ENCODE measurements at places on chromosomes 12 and 14.

- DNase-seq = no peak
Observed at GRCh38 chr14:35986219-35986573, 160.1 kb downstream of the BRMS1L start.

GRCh38 chr12:124085419-124086296 lies 112.6 kb downstream of the ZNF664 start:
- DNase-seq = no peak

DNA sequence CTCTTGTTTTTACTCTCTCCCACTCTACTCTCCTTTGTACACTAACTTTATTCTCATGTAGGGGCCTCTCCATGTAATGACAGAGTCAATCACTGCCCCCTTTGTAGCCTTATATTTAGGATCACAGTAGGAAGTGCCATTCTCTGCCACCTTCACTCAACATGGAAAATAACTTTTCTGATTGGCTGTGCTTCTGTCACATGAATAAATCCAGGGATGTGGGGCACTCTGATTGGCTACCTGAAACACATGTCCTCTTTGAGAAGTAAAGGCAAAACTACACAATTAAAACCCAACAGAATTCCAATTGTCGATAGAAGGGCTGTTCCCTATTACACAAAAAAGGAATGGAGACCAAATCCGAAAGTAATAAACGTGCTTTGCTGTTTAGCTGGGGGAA lies at the start of gene RNASE9:
RNASE9 (minus strand) TSS at position 87 of the 400 bp plus-strand sequence.
- no peak for DNase-seq

DNA sequence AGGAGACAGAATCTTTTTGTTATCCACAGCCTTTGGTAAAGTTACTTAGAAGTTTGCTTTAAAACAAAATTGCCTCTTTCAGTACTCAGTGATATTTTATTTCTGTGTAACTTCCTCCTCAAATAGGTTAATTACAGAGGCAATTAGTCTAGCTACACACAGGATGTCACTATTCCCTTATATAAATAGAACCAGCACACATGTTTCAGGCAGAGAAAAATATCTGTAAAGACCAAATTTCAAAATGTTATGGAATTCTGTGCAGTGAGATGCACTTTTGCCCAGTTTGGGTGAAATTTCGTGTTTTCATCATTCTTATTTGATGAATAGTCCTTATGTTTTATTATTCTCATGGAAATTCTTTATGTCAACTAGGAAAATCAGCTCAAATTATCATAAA lies 410.6 kb upstream of the SOX5 start:
- DNase-seq = no peak

GRCh38 chr12:114996382-114996781 lies 312.4 kb upstream of the TBX3 start:
- DNase-seq = no peak

DNA sequence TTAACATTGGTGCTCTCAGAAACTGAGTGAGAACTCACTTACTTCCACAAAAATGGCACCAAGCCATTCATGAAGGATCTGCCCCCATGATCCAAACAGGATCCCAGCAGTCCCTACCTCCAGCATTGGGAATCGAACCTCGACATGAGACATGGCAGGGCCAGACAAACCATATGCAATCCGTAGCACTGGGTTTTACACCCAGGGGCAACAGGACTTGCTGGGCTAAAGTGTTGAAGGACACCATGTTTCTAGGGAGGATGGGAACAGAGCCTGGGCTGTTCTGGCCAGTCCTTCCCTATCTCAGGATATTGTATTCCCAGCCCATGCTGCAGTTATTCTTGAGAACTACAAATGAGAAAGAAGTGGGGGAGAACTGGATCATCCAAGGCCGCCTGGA lies 36.6 kb downstream of the SERPINA3 start:
- no peak for DNase-seq

DNA sequence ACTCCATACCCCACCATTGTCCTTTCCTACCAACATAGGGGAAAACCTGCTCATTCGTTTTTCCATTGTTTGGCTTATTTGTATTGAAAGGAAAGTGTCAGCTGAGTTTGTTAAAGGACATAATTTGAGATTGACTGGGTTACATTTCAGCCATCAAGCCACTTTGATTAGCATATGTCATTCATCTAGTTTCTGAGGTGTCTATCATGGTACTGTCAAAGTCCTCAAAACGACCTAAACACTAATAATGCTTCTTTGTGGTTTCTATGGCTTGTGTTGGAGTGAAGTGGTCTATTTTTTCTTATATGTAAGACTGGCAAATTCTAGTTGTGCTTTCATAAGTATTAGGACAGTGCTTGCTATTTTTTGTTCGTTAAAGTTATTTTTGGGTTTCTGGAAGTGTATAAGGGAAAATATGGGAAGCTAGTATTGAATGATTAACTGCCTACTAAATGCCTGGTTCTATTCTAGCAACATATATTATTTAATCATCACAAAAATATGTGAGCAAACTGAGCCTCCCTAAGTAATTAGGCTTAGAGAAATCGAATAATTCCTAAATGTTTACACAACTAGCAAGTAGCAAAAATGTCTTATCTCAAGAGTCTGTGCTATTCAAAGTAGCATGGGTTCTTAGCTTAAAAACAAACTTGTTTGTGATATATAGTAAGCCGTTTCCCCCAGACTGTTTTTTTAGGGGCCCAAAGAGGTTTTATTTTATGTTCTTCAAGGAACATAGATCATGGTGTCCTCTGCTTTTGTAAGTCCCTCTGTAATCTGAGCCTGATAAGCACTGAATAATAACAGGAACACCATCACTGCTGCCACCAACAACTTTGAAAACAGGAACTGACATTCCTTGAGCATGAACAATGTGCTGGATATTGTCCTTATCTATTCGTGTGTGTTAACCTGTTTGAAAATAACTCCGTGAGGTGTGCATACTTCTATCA lies 67.1 kb downstream of the DERA start:
- DNase-seq = no peak

DNA sequence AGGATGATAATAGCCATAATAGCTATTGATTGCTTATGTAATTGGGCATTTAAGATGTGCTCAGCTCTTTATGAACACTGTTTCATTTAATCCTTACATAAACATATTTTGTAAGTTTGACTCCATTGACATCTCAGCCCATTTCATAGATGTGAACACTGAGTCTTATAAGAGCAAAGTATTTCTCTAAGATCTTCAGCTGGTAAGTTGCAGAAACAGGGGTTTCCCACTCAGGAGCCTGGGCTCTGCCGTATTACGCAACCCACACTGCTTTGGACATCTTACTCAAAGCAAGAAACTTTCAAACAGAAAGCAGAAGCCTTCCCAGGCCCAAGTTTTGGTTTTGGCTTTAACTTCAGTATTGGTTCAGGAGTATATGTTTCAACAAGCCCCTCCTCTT lies 705.1 kb downstream of the MED13L start:
- no peak for DNase-seq

GRCh38 chr12:94191023-94191422 lies 42.6 kb downstream of the PLXNC1 start:
- DNase-seq = no peak

DNA sequence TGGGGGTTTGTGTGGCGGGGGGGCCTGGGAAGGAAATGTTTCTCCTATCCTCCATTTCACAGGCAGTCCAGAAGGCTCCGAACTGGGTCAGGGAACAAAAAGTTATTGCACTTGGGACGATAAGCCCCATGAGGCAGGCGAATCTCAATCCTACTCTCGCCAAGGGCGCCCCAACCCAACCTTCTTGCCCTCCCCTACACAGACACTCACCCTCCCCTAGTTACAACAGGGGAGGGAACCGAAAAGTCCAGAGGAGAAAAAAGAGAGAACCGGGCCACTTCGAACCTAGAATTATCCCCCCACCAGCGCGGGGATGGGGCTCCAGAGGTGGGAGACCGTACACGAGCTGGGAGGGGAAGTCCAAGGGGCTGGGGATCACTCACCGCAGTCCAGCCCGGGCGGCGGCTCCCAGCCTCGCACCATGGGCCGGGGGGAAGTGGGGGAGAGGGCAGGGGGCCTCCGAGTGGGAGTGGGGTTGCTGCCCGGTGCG lies 357 bp downstream of the HOMEZ start:
- DNase-seq = no peak

- no peak for DNase-seq
Observed at GRCh38 chr12:82034769-82035168, 275.6 kb upstream of the PPFIA2 start.

DNA sequence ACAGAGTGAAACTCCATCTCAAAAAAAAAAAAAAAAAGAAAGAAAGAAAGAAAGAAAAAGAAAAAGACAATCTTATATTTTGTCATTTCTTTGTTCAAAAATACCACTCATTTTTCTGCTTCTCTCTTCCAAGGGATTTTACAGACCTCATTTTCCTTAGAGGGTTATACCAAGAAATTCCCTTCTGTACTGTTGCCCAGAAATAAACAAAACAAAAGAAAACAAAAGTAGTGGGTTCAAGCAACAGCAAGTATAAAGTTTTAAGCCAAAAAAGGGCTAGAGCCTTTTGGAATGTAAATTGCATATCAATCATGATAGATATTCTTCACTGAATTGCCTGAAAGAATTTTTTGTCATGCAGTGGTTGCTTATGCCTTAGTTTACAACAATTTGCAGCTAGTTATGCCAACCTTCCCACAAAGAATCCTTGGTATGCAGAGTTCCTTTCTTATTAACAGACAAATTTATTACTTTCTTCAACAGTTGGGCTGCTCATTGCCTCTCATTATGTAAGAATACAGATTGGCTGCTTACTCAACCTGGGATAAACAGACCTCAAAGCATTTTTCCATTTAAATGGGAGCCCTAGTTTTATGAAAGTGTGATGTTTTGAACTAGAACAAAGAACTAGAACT lies 129.1 kb upstream of the PPFIA2 start:
- DNase-seq = no peak

DNA sequence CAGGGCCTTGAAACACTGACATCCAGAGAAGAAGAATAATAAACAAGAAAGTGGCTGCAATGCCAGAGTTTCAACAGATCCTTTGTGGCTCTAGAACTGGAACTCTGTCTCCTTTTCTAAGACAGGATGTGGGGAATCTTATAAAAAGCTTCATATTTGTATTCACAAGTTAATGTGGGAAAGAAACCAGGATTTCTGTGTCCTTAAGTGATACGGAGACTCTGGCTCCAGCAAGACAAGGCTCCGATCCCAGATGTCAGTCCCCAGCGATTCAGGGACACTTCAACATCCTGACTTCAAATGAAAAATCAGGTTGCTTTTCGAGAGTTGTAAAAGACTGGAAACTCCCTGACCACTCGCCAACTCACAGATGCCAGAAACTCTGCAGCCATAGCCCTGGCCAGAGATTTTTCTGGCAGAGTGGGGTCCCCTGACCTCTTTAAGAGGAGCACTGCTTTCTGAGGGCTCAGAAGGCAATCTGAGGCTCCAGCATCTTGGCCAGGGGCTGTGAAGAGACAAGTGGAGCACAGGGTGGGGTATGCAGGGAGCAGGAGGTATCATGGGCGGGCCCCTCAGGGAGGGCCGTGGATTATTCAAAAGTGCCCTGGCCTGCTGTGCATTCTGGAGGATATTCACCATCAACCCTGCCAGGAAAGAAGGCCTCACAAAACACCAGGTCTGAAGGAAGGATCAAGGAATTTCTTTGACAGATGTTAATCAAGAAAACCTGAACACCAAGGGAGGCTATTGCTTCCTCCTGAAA lies 53.3 kb downstream of the TMX1 start:
- DNase-seq = no peak

GRCh38 chr12:81350309-81350708 lies 272.4 kb downstream of the ACSS3 start:
- no peak for DNase-seq

GRCh38 chr12:132385923-132386751 lies 56.7 kb upstream of the GALNT9 start:
- DNase-seq = no peak

GRCh38 chr12:94415066-94415465 lies 44.6 kb downstream of the CEP83 start:
- no peak for DNase-seq

DNA sequence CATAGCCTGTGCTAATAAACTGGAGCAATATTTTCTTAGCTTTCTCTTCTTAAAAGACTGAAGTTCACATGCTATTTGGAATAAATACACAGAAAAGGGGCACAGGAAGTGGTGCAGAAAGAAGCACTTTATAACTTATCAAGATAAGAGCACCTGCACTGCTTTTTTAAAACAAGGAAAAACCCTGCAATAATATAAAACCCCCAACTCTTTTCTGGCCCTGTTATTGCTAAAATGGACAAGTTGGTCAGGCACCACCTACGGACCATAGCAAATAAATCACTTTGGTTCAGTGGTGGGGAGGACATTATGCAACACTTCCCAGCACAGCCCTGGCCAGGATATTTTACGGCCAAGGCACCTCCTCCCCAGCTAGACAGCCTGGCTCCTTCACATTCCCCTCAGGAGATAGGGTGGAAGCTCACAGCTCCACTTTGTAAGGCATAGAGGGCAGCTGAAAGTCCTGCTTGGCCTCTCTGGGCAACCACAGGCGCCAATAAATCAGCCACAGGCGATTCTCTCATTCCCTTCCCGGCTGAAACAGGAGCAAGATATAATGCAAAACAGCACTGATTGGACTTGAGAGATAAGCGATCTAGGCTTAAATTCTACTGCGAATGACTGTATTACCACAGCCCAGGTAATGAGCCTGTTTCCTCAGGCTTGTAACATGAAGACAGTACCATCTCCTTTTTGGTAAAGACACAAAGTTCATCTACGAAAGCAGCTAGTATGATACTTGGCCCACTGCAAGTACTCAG lies 2.0 kb downstream of the ZBTB25 start:
- DNase-seq = no peak

GRCh38 chr14:100980823-100981222 lies 77.3 kb upstream of the RTL1 start:
- no peak for DNase-seq

DNA sequence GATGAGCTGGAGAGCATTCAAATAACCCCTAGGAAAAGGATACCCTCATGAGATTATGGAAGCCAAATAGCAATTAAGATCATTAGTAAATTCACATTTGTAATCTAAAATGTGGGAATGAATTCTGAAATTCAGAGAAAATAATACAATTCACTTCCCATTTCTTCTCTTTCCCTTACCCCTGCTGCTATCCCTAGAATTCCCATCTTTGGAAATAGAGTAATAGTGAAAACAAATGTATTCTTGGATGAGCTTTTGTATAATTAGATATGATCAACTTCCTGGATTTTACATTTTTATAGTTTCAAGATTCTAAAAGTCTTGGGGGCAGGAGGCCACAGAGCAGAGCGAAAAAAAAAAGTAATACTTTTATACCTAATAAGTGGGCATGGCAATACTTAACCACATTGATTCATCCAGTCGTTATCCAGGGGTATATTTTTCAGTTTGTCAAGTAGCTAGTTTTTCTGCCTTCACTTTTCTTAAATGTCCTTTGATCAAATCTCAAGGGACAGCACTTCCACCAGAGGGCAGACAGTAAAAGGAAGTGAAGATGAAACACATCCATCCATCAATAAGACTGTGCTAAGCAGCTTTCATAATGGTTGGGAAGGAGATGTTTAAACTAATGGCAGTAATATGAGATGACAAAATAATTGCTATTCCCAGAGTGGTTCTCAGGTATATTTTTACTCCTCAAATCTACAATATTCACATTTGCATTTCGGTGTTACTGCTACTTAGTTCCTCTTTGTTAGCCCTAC lies 401.3 kb downstream of the DIO2 start:
- DNase-seq = no peak
